ENCODE measurements at places on chromosomes 3 and 15.

DNA sequence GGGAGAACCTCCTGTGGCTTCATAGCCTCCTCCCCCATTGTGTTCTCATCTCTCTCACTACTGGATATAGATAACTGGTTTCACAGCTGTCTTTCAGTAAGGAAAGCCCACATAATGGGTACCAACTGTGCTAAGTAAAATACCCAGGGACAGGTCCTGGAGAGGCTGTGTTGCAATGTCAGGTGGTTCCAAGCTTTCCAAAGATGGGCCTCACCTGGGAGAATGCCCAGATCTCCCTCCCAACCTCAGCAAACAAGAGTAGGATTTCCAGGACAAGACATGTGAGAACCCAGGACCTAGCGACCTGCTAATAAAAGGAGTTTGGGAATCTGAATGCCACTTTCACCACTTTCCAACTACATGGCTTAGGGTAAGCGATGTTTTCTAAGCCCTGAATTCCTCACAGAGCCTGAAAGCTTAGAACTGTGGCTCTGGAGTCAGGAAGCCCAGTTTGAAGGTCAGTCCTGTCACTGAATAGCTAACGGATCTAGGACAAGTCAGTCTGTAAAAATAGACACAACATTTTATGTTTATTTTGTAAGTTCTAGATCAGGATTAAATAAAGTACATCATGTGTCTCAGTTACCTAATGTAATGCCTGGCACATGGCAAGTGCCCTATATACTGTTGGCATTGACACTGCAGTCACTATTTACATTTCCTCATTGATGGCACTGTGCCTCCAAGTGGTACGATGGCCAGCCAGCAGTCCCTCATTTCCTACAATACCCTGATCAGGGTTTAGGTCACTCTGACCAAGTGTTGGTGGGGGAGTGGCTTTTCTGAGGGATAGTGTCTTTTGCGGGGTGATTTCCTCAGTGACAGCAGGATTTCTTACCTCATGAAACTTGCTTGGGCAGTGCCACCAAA is 11.9 kb downstream of the CERS3 start:
- no peak for DNase-seq

DNA sequence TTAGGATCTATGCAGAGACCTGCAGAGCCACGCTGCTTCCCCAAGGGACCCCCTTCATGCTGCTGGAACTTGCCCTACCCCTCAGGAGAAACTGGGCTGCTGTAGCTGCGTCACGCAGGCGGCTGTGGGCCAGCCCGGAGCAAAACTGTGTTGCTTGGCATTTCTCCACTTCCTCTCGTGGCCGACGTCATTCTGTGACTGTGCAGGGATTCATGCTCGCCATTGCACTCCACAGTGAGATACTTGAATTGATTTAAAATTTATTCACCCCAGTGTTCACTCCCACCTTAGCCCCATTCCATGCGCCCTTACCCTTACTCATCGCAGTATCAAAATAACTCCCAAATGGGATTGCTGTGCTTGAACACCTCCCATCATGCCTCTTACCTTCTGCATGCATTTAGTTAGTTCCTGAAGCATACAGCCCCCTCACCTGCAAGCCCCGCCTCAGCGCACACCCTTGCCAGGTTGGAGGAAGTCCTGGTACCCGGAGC is 45.7 kb downstream of the TMEM44 start:
- DNase-seq: no peak

- no peak for DNase-seq
These were observed 2.1 kb downstream of the IDH2 start for GRCh38 chr15:90099868-90100831.

DNA sequence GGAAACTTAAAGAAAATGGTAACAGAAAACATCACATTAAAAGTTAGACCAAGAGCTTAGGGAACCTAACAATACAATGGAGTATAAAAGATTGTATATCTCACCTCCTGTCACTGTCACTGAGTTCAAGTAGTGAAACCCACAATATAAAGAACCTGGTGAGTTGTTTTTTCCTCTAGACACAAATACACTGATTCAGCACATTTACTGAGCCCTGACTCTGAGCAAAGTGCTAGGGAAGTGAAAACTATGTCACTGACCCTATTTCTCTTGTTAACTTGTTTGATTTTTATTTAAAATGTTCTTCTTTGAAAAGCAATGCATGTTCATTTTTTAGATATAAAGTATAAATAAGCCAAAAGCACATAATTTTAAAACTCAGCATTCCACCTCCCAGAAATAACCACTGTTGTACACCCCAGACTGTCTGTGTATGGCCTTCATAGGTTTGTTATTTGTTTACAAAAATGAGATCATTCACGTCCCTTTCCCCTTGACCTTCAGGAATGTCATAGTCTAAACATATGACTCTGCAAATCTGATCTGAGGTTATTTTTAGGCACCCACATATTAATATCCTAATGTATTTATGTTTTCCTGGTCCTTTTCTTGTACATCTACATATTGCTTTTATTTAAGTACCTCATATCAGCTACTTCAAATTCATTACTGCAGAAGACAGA is 69.2 kb upstream of the CSTA start:
- DNase-seq: no peak

DNA sequence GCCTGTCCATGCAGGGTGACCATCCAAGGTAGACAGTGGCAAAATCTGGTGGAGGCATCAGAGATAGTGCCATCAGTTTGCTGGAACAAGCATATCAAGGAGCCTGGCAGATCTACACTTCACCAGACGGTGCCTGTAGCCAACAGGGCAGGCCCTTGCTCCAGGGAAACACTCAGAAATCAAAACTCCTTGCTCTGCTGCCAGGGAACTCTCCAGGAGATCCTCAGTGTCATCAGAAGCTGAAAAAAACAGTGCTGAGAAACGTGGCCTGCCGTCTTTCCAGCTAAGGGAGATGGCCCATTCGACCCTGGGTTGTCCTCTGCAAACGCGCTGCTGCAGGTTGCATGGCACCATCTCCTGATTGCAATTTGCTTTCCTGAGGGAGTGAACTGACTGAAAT is 30.5 kb upstream of the ATP13A3 start:
- no peak for DNase-seq

DNA sequence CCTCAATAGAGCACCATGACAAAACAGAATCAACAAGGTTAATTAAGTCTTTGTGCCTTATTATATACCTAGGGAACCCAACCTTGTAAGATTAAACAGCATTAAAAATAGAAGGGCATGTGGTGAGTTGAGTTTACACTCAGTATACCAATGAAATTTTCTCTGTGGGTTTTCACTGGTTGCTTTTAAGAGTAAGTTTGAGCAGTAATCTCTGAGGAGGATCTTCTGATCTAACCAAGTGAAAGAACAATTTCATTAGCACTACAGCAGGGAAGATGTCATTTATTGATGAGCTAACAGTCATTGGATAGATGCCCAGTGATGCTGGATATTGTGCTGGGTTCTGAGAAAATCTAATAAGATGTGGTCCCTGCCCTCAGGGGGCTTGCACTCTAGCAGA is 26.9 kb upstream of the AKAP13 start:
- no peak for DNase-seq

- DNase-seq: no peak
These were observed 42.7 kb upstream of the PYGO1 start for GRCh38 chr15:55630858-55631257.

DNA sequence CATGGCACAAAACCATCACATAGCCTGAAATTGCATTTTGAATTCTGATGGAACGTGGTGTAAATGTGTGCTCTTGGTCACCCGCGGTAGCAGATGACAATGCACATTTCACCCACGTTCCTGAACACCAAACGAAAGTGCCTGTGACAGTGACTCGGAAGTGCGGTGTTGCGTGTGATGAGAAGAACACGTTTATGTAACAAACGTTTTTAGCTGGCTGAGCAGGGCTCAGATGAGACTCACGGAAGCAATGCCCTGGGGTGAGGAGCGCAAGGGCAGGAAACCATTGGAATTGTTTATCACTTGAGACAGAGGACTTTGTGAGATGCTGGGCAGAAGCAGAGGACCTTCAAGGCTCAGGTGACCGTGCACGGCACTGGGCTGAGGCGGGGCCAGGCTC is 449.2 kb upstream of the CFAP20DC start:
- no peak for DNase-seq

GRCh38 chr15:96102631-96103030 is 227.9 kb upstream of the NR2F2 start:
- no peak for DNase-seq

GRCh38 chr3:155991212-155991611 is 120.8 kb downstream of the GMPS start:
- no peak for DNase-seq

DNA sequence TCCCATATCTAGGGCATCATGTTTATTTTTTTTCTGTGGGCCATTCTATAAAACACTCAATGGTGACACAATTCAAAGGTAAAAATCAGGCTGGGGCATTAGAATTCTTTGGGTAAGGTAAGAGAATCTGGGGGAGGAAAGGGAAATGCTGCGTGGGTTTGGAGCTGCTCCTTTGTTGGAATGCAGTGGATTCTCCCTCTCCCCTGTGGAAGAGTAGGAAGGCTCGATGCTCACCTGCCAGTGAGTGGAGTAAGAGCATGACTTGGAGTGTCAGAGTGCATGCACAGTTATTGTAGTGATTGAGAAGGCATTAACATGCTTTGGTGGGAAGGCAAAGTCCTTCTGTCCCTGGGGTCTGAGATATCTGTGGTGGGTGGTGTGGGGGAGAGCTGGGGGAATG is 280.0 kb downstream of the PDCD6IP start:
- DNase-seq: no peak

DNA sequence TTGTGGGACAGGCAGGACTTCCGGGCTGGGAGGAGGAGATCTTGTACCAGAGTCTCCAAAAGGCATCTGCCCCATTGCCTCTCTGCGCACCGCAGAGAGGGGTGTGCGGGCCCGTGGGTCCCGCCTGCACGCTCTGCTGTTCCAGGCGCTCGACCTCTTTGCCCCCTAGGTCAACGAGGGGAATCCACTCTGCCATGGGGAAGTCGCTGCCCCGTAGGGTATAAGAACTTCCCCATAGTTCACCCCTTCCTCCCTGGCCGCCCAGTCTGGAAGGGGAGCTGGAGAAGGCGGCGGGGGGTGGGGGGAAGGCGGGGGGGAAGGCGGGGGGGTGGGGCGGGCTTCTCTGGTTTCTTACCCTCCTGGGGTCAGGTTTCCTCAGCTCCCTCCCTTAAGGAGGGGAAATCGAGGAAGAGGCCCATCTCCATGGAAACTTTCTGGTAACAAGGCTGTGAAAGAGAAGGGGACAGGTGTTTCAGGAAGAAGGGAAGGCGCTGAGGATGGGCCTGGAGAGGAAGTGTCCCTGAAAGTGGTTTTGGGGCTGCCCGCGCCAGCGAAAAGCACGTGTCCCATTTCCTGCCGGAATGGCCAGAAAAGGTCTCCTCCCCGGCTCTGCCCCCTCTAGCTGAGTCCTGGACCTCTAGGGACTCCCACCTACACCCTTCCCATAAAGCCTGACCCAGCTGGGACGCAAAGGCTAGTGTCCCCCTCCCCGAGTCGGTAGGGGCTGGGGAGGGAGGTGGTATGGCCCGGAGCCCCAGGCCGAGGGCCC is 27.5 kb downstream of the NR1I2 start:
- no peak for DNase-seq

GRCh38 chr15:66251790-66252684 is 1.5 kb downstream of the MEGF11 start:
- DNase-seq: no peak

Measured in activated CD8-positive, alpha-beta memory T cell treated with anti-CD3 and anti-CD28 coated beads for 1 hour (primary cell).